ENCODE measurements at places on chromosomes 3 and 15.

- no peak for DNase-seq
Measured at GRCh38 chr3:127170814-127171213, 22.1 kb upstream of the PRR23E start.

DNA sequence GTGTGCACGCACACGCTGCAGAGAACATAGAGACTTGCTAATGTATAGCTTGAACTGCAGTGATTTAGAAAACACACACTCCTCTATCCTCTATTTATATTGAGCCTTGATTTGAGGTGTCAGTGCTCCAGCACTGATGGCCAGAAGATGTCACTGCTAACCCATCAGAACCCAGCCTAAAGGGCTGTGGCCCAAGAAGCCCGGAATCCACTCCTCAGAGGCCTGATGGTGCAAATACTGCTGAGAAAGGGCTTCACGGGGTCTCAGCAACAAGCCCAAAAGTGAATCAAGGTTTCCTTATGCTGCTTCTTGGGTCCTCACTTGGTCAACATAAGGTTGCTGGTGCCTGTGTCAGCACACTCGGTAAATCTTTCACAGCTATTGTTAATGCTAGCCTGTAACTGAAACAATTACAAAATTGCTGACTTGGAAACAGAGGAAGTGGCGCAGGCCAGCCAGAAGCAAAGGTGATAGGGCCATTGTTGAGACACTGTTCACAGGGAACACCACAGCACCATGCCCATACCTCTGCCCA, 60.3 kb downstream of the HEG1 start:
- peak; percentile 13 for DNase-seq

GRCh38 chr3:119313461-119313860, 19.3 kb downstream of the ARHGAP31 start:
- no peak for DNase-seq

- DNase-seq, result no peak
Measured at GRCh38 chr3:156599089-156599874, 44.4 kb upstream of the SSR3 start.

GRCh38 chr15:95304151-95304946, 1026.2 kb upstream of the NR2F2 start:
- no peak for DNase-seq

DNA sequence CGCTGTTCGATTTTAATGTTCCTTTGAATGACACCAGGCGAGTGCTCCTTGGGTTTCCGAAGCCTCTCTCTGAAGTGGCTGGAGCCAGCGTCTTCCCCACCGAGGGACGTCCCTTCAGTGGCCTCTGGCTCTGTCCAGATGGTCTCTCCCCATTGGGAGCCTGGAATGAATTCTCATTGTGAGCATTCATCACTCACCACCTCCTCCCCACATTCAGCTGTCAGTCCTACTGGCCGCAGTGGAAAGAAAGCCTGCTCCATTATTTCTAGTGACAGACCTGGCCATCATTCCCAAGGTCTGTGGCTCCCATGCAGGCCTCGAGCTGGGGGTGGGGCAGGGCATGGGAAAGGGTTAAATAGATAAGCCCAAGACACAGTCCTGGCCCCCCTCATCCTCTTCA, 35.2 kb downstream of the ZNF710 start:
- DNase-seq, result no peak

- no peak for DNase-seq
Measured at GRCh38 chr15:32671339-32672325, 30.1 kb downstream of the SCG5 start.

- DNase-seq, result peak; percentile 24
Measured at GRCh38 chr15:74826364-74826819, at the start of gene CPLX3. TSS of gene CPLX3 (plus strand) at chr15:74826627. CDS start at chr15:74826704, 77 bp downstream.

DNA sequence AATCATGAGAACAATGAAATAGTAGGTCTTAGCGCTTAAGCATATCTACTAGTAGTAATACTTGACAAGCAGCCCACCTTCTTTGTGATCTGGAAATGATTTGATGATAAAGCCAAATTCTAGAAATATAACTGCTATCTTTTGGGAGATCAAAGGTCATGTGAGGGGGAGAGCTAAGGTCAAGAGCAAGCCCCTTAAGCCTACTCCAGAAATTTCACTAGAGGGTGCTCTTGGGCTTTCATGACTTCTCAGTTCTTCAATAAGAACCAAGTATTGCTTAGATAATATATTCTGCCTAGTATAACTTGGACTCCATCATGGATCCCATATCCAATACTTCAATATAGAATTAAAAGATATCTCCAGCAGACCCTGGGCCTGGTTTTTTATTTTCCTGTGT, 319.6 kb downstream of the ZBTB20 start:
- DNase-seq, result no peak
